AG04449 (cell line): ENCODE measurements at places on chromosomes 4 and X.

- DNase-seq: no peak
Observed at GRCh38 chr4:169208516-169208915, 62.2 kb downstream of the SH3RF1 start.

GRCh38 chr4:1746919-1747602 is 25.7 kb downstream of the TACC3 start:
- no peak for DNase-seq

- no peak for DNase-seq
Observed at GRCh38 chrX:10615931-10616774, 4.2 kb downstream of the MID1 start.

DNA sequence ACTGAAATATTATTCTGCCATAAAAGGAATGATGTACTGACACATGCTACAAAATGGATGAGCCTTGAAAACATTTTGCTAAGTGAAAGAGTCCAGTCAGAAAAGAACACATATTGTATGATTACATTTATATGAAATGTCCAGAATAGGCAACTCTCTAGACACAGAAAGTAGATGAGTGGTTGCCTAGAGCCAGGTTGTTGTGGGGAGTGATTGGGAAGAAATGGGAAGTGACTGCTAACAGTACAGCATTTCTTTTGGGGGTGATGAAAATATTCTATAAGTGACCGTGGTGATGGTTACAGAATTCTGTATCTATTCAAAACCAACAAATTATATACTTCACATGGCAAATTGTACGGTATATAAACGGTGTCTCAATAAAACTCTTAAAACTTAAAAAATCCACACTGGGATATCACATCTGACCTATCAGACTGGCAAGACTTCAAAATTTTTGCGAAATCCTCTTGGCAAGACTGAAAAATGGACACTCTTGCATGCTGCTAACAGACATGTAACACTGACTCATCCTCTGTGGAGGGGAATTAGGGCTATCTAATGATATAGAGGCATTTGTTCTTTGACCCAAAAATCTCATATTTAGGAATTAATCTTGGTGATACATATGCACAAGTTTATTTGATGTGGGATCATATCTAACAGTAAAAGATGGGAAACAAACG is 71.8 kb downstream of the FAM13A start:
- DNase-seq: peak; percentile 51

- no peak for DNase-seq
Observed at GRCh38 chr4:98586291-98586961, 72.0 kb downstream of the TSPAN5 start.

- no peak for DNase-seq
Observed at GRCh38 chrX:10582215-10582733, 38.1 kb downstream of the MID1 start.

GRCh38 chr4:74930162-74930561 is 2.8 kb upstream of the PARM1 start:
- DNase-seq: no peak

DNA sequence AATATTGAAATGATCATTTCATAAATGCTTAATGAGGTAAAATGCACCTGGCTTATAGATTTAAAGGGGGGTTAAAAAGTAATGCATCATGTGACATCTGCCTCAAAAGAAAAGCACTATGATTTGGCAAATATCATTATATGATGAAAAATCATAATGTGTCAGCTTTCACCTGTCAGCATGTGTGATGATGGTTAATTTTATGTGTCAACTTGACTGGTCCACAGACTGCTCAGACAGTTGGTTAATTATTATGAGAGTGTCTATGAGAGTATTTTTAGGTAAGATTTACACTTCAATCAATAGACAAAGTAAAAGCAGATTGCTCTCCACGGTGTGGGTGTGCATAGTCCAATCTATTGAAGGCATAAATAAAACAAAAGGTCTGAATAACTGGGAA is 1986.7 kb downstream of the PCDH7 start:
- DNase-seq: no peak

- DNase-seq: no peak
Observed at GRCh38 chr4:173046818-173047217, 121.8 kb upstream of the GALNT7 start.

- no peak for DNase-seq
Observed at GRCh38 chr4:1093391-1094335, 19.7 kb downstream of the RNF212 start.

DNA sequence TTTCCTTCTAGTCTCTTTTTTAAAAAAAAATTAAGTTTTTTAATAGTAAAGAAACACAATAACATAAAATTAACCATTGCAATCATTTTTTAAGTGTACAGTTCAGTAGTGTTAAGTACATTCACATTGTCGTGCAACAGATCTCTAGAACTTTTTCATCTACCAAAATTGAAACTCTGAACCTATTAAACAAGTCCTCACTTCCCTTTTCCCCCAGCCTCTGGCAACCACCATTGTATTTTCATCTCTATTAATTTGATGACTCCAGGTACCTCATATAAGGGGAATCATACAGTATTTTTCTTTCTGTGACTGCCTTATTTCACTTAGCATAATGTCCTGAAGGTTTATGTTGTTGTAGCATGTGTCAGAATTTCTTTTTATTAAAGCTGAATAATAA is 31.8 kb downstream of the MSL3 start:
- DNase-seq: no peak

DNA sequence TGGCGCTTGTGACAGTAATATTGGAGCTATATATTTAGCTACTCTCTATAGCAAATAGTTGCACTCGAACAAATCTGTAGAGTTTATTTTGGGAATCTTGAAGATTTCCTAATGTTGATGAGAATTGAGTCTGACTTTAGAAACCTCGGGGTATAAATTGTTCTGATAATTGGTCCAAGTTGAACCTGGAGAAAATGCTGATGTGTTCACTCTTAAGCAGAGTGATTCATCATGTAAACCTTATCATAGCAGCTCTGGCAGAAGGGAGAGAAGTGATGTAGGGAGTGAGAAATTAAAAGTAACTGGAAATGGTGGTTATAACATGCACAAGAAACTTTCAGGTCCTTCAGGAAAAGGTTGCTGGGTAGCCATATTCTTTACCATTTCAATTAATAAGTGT is 16.4 kb upstream of the SLC4A4 start:
- no peak for DNase-seq

DNA sequence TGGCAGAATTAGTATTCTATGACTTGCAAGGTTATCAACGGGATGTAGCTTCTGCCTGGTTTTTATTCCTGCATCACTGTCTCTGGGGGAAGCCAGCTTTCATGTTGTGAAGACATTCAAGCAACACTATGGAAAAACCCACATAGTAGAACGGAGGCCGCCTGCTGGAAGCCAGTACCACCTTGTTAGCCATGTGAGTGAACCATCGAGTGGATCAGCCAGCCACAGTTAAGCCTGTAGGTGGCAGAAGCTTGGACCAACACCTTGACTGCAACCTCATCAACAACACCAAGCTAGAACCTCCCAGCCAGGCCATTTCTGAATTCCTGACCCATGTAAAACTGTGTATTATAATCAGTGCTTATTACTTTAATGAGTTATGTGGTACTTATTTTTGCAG is 538.2 kb downstream of the KCNIP4 start:
- DNase-seq: no peak

DNA sequence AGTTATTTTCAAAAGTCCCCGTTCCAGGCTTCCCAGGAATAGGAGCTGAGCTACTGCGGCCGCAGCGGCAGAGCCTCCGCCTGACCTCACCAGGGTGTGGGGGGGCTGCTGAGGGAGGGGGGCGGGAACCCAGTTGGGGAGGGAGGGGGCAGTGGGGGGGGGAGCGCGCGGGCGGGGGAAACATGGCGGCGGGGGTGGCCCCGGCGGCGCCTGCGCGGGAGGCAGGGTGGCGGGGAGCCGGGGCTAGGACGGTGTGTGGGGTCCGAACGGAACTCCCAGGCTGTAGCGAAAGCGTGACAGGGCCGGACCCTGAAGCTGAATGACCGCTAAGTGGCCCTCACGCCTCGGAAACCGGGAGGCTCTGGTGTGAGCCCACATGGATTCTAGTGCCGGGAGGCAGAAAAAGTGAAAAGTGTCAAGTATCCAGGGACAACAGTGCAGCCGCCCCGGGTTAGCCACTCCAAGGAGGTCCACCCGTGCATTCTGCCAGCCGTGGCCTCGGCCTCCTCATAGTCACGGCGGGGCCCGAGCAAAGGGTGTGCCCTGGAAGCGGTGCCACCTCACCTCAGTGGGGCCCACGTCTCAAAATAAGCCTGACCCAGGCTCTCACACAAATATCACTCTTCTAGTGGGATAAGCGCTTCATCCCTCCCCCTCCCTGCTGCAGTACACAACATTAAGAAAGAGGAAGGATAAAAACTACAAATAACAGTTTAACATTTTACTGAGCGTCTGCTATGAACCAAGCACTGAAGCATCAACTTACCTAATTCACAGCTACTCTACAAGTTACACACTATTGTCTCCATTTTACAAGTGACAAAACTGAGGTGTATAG is at the start of gene KLHL13:
Gene KLHL13 (minus strand): TSS at position 98 of the 838 bp plus-strand sequence. CDS start 88,337 bp downstream, outside the sequence.
- no peak for DNase-seq

- DNase-seq: peak; percentile 1
Observed at GRCh38 chrX:47351706-47352105, 18.7 kb upstream of the ZNF157 start.

DNA sequence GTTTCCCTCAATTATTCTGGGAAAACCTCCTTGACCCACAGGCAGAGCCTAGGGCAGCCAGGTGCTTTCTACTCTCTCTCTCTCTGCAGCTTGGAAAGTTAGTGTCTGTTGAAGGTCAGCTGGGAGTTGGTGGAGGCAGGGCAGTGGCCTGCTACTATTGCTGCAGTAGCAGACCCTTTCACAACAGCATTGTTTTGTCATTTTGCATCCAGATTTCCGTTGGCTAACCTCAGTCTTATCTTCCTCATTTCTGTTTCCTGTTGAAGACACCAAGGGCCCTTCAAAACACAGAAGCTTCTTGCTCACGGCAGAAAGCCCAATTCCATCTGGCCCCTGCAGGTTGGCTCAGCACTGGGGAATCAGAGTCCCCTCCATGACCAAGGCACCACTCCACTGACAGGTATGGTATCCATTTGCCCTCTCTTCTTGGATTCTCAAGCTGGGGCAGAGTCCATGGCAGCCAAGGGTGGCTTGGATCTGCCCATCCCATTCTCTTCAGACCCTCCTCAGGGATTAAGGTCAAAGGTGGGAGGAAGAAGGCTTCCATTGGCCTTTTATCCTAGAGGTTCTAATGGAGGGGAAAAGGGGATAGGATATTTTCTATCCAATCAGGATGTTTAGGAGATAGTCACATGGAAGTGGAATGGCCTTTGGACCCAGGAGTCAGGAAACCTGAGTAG is 24.6 kb downstream of the VSIG4 start:
- no peak for DNase-seq

- no peak for DNase-seq
Observed at GRCh38 chr4:16082426-16083240, 1.2 kb downstream of the PROM1 start.

DNA sequence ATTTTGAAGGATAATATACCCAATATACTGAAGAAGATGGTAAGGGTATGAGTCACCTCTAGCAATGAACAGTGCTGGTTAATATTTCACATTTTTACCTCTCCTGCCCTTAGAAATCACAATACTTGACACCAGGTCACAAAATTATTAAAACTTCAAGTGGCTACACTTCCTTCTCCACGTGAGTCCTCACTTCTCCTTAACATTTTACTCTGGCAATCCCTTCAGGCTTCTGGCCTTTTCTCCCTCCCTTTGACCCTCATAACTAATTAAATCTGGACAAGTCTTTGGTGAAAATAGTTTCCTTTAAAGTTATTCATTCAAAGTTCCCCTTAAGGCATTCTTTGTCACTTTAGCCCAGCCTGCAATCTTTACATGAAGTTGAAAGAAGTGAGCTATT is 190.4 kb downstream of the UNC5C start:
- no peak for DNase-seq

- DNase-seq: no peak
Observed at GRCh38 chrX:13688958-13689740, at the start of gene RAB9A. TSS of gene RAB9A (plus strand) at chrX:13689128. CDS start at chrX:13708747, 19,619 bp downstream.

- no peak for DNase-seq
Observed at GRCh38 chrX:100817340-100817739, 2.9 kb upstream of the CSTF2 start.

DNA sequence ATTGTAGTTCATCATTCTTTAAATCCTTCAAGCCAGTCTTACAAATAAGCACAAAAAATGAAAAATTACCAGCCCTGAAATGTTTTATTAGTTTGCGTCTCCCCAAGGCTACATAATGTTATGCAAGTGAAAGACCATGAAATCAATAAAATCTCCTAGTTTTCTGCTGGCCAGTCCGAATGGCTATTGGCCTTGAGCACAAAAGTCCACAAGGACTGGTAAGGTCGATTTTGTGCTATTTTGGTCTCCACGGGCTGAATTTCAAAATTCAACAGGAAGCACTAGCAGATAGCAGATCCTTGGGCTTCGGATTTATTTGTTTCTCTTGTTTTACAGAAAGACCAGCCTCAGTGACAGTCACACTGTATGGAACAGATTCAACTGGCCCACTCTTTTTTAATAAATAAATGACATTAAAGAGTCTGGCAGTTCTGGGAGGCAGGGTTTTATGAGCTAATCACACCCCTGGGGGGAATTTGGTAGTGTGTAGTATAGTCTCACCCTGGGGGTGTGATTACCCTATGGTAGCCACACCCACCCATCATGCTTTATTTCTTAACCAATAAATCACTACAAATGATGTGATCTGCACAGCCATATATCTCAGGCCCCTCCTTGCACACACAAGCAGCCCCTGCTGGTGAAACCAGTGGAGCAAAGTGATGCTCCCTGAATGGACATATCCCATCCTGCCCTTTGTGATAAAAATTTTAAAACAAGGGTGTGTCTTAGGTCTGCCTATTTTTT is 51.1 kb upstream of the TMEM33 start:
- no peak for DNase-seq

DNA sequence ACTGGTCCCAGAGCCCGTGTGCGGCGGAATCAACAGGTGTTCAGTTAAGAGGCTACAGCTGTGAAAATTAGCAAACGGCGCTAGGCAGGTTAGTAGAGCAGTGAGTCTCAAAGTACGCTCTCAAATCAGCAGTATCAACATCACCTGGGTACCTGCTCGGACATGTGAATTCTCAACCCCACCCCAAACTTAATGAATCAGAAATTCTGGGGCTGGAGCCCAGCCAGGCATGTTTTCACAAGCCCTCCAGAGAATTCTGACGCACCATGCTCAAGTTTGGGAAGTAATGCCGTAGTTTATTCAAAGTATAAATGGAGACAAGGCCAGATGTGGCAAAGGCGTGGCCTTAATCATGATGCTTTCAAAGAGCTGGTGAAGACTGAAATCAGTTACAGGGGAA is 58.2 kb upstream of the PTCHD1 start:
- DNase-seq: no peak

- DNase-seq: no peak
Observed at GRCh38 chr4:87620491-87620890, 12.2 kb downstream of the DSPP start.
